ENCODE measurements at places on chromosomes 13 and 19.
A peak's percentile ranks its signal among the peaks of the same experiment; 100 is the strongest.

GRCh38 chr13:75418997-75419396, 63.0 kb downstream of the TBC1D4 start:
- no peak for DNase-seq

- no peak for DNase-seq
These were observed 7.7 kb downstream of the TYK2 start for GRCh38 chr19:10372690-10373089.

GRCh38 chr19:34963573-34964406, at the start of gene ZNF792:
ZNF792 (minus strand) TSS chr19:34964229; CDS start chr19:34963662, 567 bp downstream.
- no peak for DNase-seq

DNA sequence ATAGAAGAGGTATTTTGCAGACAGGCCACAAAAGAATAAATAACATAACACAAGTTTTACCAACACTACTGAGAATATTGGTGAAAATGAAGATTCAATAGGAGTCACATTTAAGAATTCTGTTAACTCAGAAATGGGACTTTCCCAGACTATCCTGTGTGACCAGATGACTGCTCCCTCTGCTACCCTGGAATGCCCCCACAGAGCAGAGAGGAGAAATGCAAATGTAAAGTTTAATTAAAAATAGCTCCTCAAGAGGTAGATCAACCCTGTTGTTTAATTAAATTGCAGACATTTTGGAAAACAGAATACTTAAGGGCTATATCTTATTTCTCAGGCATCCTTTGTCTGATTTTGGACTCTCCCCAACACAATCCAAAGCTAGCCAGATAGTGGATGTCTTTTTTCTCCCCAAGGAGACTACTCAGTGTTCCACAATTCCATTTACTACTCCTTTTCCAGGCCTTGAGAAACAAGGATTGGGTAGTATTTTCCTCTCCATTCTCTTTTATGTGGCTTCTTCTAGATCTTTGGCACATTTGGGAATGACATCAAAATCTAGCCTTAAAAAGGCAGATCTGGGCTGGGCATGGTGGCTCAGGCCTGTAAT, 104.7 kb upstream of the TSC22D1 start:
- DNase-seq = no peak

DNA sequence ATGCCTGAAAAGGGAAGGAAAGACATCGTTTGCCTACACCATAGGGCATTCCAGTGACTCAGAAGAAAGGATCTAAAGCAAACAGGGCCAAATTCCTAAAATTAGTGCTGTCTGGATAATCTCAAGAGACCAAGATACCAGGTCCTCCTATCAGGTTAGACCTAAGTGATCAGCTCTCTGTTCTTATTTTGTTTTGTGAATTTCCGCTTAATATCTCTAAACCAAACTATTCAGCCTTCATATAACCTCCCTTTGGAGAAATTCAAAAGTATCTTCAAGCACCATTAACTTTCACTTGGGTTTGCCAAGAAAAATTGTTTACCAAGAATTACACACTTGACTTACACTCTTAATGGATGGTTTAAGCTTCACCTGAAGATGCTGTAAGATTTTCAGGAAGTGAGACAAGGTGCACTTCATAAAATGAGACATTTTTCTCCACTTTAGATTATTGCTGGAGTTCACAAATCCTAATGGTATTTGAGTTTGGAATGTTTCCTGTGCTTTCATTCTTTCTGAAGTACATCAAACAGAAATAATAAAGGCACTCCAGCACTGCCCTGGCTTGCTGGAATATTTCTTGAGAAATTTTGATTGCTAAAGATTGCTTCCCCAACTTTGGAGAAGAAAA, 376.1 kb downstream of the LMO7 start:
- DNase-seq = no peak

- no peak for DNase-seq
These were observed 217.3 kb downstream of the LHFPL6 start for GRCh38 chr13:39385621-39386231.

GRCh38 chr19:49473868-49474541, at the start of gene FLT3LG:
FLT3LG (plus strand) TSS chr19:49474215; CDS start chr19:49474640, 425 bp downstream.
- peak; percentile 85 for DNase-seq

GRCh38 chr13:37143911-37144310, 38.4 kb upstream of the CSNK1A1L start:
- no peak for DNase-seq

GRCh38 chr19:17951990-17952976, 14.6 kb upstream of the KCNN1 start:
- no peak for DNase-seq

GRCh38 chr19:2255112-2255845, 938 bp downstream of the JSRP1 start:
- no peak for DNase-seq

- DNase-seq = no peak
These were observed 13.0 kb upstream of the SPATA13 start for GRCh38 chr13:24147570-24147963.

- DNase-seq = no peak
These were observed 66.6 kb downstream of the RUBCNL start for GRCh38 chr13:46320406-46320805.

DNA sequence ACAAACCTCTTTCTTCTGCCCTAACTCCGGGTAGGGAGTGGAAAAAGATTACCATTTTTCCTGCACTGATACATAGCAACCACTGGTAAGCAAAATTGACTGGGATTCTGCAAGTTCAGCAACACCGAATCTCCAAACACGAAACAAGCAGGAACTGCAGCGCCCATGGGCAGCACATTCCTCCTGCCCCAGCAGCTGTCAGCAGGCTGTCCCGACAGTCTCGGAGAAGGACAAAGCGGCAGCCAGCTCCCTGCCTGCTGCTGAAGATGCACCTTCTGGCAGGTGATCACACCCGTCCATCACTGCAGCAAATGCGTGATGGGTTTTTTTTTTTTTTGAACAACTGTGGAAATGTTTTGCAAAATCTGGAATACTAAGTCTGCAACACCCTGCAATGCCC, 6.7 kb downstream of the TMTC4 start:
- DNase-seq = no peak

- DNase-seq = no peak
These were observed 158.2 kb downstream of the HS6ST3 start for GRCh38 chr13:96248103-96248502.

- no peak for DNase-seq
These were observed 238.7 kb downstream of the EFNB2 start for GRCh38 chr13:106296723-106297122.

DNA sequence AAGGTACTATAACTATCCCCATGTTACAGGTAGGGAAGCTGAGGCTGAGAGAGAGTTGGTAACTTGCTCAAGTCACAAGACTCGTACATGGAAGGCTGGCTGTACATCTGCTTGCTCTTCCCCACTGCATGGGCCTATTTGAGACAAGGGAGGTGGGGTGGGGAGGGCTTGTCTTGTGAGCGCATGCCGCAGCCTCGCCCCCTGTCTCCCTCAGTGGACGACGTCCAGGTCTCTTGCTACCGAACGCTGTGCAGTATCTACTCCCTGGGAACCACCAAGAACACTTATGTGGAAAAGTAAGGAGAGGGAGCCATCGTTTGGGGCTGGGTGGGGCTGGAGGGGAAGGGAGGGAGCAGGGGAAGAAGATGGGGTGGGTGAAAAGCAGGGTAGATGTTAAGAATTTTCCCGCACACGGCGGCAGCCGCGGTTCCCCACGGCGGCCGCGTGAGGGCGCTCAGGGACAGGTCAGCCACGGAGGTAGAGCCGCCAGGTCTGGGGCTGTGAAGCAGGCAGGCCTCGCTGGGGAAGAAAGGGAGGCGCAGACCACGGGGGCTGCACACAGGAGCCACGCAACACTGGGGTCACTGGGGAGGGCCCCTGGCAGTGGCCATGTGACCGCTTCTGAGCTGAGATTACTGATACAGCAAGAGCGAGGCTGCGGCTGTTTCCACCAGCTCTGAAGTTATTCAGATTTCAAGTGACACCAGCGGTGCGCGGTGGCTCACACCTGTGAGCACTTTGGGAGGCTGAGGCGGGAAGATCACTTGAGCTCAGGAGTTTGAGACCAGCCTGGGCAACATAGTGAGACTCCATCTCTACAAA, 81.5 kb downstream of the RYR1 start:
- DNase-seq = peak; percentile 71

- no peak for DNase-seq
These were observed 52.5 kb downstream of the ARHGAP35 start for GRCh38 chr19:46913198-46913851.
